ENCODE measurements at places on chromosomes 5 and 9.

GRCh38 chr5:167177736-167178135 is 1113.7 kb upstream of the WWC1 start:
- DNase-seq: no peak

GRCh38 chr5:129063483-129064113 is 31.0 kb upstream of the ISOC1 start:
- DNase-seq: peak; percentile 10

DNA sequence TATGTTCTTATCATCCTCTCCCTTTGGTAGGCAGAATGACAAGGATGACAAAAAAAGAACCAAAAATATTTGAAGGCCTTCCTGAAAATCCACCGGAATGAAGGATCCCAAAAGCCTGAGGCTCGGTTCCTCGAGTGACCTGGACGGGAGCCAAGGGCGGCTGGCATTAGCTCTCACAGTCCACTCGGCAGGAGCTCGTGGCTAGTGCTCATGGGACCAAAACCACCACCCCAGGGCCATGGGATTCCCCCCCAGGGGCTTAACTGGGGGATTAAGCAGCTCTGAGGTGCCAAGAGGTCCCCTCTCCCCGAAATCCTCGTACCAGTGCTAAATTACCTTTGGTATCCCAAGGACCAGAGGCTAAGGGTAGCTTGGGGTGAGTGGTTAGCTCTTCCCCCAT is 586 bp upstream of the PDZD2 start:
- no peak for DNase-seq

- DNase-seq: no peak
These were observed 1.1 kb downstream of the CNOT6 start for GRCh38 chr5:180495292-180495691.

DNA sequence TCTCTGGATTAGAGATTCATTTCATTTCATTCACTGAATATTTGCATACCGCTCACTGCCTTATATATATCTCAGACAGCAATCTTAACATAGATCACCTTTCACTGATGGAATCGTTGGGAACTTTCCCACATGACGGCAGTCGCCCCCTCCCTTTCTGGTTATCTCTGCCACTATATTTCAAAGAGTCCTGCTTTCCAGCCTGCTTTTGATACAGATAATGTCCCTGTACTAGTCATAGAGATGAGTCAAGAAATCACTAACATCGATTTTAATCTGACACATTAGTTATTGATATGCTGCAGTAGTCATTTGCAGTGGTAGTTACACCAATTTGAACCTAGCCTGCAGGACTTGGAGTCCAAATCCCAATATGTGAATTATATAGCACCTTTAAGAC is 8.5 kb downstream of the ARSK start:
- no peak for DNase-seq

GRCh38 chr9:32218100-32218767 is 166.2 kb upstream of the ACO1 start:
- no peak for DNase-seq

DNA sequence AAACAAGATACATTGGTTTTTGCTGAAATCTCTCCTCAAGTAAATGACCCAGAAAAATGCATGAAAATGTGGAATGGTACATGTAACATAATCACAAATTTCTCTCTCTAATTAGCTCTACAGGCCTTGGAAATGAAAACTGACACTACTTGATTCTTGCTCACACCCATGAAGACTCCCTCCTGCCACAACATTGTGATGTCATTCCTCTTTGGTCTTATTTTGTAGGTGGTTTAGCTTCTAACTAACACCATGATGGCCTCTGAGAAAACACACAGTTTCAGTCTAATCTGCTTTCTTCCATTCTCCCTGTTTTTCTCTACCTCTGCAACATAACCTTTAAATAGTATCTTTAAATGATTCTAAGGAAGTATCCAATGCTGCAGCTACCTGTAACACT is 78.6 kb upstream of the FAM174A start:
- no peak for DNase-seq

- no peak for DNase-seq
These were observed 202.8 kb downstream of the SREK1 start for GRCh38 chr5:66346869-66347268.

DNA sequence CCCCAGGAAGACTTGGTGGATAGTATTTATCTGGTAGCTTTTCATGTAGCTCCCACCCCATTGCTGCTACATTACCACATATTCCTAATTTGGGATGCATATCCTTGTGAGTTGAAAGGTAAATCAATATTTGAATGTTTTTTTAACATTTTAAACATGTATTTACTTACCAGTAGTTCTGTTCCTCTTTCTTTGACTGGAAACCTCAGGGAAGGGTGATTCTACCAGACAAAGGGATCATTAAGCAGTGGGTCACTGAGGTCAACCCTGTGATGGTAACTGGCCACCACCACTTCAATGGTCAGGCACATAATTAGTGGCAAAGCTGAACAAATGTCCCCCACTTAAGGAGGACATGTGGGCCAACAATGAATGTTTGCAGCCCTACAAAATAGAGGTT is 27.2 kb upstream of the KLF9 start:
- no peak for DNase-seq

GRCh38 chr5:180441564-180442051 is 52.6 kb upstream of the CNOT6 start:
- DNase-seq: peak; percentile 11

- no peak for DNase-seq
These were observed 797 bp upstream of the CCL27 start for GRCh38 chr9:34663303-34663605.

GRCh38 chr9:116149844-116150243 is 3.7 kb upstream of the PAPPA start:
- no peak for DNase-seq

DNA sequence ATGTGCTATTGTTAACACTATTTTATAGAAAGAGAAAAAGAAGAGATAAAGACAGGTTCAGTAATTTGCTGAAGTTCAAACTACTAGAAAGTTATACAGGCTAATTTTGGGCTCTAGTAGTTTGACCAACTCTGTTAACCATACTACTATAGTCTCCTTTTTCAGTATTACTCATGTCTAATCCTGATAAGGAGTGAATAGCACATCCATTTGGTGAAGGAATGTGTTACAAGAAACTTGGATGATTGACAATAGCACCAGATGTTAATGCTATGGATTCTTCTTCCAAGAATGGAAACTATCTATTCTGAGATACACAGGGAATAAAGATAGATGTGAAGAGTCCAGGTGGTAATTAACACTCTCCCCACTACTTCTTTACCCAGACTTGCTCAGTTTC is 677.3 kb downstream of the PRELID2 start:
- peak; percentile 4 for DNase-seq

DNA sequence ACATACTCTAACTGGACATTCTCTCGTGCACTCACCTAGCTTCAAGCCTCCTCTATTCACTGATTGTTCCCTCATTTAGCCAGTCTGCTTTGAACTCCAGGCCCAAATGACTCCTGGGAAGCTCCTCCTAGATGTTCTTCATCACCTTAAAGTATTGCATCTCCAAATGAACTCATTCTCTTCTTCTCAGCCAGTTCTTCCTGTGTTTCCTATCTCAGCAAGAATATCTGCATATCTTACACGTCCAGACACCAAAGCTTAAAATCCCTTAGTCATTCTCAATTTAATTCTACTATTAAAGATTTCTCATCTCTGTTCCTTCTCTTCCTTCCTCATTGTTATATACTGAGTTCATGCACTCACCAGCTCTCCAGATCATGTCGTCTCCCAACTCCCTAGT is 118.6 kb upstream of the DAB2 start:
- DNase-seq: peak; percentile 60

DNA sequence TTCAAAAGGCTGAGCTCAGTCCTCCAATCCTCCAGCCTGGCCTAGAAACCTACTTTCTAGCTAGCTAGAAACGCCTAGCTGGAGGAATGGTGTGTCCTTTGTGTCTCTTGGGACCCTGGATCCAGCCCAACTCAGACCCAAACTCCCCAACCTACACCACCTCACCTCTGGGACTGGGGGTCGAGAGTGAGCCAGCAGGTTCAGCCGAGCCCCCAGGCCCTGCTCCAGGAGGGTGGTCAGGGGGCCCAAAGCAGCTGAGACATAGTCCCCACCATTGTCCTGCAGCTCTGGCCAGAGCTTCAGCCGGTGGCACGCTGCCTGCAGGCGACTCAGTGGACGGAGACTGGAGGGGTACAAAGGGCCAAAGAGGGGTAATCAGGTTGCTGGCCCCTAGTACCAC is 6.2 kb downstream of the NOL6 start:
- no peak for DNase-seq

DNA sequence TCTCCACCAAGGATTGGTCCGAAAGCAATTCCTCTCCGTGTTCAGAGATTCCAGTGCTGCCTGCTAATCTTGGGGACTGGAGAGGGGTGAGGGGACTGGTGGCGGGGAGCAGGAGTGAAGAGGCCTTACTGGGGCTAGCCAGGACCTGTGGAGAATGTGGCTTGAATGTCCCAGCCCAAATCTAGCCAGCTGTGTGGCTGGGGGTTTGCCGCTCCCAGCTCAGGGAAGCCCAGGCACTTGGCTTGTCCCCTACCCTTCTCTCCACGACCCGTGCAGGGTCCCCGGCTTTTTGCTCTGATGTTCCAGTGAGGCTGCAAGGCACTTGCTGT is 2.4 kb downstream of the N4BP3 start:
- DNase-seq: no peak

DNA sequence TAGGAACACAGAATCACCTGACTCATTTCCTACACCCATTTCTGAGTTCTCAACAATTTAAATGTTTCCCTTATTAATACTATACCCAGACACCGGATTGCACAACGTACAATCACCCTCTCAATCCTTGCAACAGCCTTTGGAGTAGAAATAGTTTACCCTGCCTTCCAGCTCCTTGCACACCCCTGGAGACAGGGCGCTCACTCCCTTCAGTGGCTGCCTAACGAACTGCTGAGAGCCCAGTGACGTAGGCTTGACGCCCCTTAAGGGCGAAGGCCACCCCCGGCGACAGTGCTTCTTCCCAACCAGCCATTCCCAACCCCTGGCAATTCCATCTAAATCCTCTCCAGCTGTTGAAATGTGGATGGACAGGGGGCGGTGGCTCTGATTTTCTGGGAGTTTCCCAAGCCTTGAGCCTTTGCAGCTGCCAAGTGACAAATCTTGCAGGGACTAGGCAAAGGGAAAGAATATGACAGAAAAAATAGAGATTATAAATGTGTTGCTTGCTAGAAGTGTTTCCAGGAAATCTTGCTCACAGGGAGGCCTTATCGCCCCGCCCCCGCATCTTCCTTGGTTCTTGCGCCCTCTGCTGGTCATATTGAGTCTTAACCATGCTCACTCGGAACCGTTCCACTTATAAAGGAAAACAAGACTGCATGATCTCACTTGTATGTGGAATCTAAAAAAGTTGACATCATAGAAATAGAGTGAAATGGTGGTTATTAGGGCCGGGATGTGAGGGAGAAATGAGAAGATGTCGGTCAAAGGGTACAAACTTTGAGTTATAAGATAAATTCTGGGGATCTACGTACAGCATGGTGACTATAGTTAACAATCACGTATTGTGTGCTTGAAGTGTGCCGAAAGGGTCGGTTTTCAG is 7.6 kb upstream of the BARX1 start:
- DNase-seq: peak; percentile 74

GRCh38 chr9:75891771-75892215 is 1.3 kb downstream of the PCSK5 start:
- DNase-seq: peak; percentile 20

- DNase-seq: no peak
These were observed 7.4 kb downstream of the DMRTA1 start for GRCh38 chr9:22454016-22454415.

- no peak for DNase-seq
These were observed 19.5 kb downstream of the BTNL3 start for GRCh38 chr5:181008136-181008535.

- peak; percentile 75 for DNase-seq
These were observed 39.3 kb upstream of the DAB2 start for GRCh38 chr5:39464088-39464487.

DNA sequence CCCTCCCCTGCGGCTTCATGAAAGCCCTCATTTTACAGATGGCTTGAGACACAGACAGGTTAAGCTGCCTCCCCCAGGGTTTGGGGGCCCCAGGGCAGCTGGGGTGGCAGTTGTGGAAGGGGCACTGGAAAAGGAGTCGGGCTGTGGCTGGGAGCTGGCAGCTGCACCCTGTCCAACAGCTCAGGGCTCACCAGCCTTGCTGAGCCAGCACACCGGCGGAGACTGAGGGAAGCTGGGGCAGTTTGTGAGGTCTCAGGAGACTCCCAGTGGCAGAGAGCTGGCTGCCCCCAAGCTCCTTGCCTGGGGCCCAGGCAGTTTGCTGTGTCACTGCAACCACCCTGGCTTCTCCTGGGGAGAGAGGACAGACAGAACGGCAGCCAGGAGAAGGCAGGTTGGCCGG is 34.8 kb upstream of the RAPGEF1 start:
- DNase-seq: no peak

DNA sequence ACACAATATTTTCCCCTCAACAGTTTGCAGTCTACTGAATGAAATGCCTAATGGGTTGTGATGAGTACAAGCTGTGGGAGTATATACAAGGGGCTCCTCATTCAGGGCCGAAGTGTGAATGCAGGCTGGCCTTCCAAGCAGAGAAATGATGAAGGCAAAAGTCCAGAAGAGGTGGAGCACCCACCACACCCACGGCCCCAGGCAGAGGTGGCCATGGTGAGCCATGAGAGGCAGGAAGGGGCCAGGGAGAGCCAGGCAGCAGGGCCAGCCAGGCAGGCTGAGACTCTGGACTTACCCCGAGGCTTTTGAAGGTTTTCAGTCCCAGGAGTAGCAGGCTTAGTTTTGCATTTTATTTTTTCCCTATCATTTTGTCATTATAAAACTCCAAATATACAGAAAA is 218.1 kb downstream of the AUH start:
- DNase-seq: no peak

GRCh38 chr5:139094154-139095131 is 103.7 kb downstream of the SIL1 start:
- no peak for DNase-seq

DNA sequence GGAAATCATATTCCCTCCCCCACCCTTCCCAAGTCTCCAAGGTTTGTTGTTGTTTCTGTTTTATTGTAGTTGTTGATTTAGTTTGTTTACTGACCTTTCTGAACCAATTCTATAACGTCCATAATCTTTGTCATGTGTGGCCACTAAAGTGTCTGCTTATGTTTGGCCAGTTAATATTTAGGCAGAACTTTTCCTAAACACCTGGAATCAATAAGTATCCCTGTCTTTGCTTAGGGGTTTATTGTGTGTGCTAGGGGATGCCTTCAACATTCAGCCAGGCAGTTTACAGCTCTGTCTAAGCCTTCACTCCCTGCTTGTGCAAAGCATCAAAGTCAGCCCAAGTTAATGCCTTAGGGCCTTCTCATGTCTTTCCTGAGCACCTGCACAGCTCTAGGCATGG is 16.9 kb upstream of the LECT2 start:
- DNase-seq: no peak

- DNase-seq: no peak
These were observed 165.6 kb upstream of the FSTL4 start for GRCh38 chr5:133777951-133778350.

DNA sequence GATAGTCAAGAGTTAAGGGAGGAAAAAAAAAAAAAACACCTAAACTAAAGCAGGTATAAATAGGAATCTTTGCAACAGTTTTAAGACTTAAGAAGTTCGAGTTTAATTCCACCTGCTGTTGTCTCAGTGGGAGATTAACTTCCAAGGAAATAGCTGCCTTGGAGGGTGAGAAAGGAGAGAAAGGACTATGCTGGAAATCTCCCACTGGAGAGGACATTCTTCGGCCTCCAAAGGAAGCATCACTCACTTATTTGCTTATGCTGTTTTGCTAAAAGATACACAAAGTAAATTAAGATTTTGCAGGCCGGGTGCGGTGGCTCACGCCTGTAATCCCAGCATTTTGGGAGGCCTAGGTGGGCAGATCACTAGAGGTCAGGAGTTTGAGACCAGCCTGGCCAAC is 317.9 kb upstream of the MPDZ start:
- DNase-seq: no peak
